Central memory CD4-positive, alpha-beta T cell (primary cell): ENCODE measurements at places on chromosomes 16 and 17.
A peak's percentile ranks its signal among the peaks of the same experiment; 100 is the strongest.

DNA sequence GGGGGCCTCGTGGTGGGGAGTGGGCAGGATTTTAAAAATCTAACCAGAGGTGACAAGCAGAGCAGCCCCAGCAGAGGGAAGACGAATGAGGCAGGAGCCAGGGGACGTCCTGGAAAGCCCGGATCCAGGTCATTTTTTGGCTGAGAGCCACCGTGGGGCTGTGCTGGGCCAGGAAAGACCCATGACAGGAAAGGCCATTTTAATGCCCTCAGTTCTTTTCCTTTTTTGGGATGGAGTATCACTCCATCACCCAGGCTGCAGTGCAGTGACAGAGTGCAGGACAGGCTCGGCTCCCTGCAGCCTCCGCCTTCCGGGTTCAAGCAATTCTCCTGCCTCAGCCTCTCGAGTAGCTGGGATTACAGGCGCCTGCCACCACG, 30.5 kb upstream of the JPH3 start:
- no peak for DNase-seq

- no peak for DNase-seq
Measured at GRCh38 chr16:3674513-3675295, 20.2 kb downstream of the DNASE1 start.

DNA sequence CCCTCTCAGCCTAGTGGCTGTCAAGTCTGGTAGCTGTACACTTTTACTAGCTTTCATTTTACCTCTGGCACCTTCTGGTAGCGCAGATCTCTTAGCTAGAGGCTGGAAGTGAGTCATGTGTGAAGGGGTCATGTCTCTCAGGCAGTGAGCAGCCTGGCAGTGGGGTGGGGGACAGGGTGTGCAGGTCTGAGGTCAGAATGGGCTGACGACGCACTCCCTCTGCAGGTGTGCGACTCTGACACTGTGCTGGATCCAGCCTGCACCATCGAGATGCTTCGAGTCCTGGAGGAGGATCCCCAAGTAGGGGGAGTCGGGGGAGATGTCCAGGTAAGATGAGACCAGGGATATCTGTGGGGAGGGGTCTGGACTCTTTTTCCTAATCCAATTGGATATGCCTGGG, 7.8 kb downstream of the HAS3 start:
- no peak for DNase-seq

GRCh38 chr17:32261417-32261736, 4.3 kb upstream of the RHBDL3 start:
- DNase-seq = no peak

DNA sequence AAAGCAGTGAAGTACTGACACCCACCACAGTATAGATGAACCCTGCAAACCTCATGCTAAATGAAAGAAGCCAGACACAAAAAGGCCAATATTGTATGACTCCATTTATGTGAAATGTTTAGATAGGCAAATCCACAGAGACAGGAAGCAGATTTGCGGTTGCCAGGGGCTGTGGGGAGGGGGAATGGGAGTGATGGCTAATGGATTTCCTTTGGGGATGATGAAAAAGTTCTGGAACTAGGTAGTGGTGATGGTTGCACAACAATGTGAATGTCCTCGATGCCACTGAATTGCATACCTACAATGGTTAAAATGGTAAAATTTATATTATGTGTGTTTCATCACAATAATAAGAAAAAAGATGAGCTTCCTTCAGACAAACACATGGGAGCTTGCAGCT, 28.4 kb upstream of the WFIKKN2 start:
- DNase-seq = no peak

GRCh38 chr16:82755570-82756282, 129.0 kb downstream of the CDH13 start:
- DNase-seq = no peak

- no peak for DNase-seq
Measured at GRCh38 chr16:77049577-77049976, 141.4 kb upstream of the MON1B start.

DNA sequence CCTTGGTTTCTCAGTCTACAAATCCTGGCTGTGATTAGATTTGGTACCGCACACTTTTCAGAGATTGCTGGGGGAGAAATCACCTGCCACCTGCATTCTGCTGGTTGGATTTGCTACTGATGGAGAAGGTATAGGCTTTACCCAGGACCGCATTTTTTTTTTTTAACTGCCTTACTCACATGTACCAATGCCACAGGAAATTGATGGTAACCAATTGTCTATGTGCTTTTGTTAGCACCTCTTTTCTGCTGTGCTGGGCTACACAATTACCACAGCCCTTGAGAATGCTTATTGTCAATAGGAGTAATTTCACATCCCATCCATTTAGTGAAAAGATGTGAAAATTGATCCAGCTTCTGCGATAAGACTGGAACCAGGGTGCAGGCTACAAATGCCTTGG, 74.4 kb upstream of the TANC2 start:
- DNase-seq = no peak

- no peak for DNase-seq
Measured at GRCh38 chr17:70158591-70158990, 10.7 kb upstream of the KCNJ2 start.

GRCh38 chr17:39243155-39243554, 17.4 kb upstream of the STAC2 start:
- no peak for DNase-seq

DNA sequence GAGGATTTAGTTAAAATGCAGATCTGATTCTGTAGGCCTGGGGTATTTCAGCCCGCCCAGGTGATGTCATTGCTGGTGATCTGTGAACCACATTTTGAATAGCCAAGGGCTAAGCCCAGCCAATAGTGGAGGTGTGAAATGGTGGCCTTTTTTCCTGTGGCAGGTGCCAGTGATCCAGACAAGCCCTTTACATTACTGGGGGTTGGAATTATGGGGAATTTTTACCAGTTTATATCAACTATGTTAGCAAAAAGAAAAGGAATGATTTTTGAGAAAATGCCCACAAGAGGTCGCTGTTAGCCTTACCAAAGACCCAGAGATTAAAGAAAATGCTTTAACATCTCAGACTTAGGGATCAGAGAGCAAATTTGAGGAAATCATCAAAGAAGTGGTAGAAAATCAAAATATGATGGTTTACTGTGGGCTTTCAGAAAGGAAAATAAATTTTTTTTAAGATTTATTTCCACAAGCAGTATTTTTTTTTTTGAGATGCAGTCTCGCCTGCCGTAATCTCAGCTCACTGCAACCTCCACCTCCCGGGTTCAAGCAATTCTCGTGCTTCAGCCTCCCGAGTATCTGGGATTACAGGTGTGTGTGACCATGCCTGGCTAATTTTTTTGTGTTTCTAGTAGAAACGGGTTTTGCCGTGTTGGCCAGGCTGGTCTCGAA, 3.9 kb downstream of the VPS35L start:
- peak; percentile 35 for DNase-seq

DNA sequence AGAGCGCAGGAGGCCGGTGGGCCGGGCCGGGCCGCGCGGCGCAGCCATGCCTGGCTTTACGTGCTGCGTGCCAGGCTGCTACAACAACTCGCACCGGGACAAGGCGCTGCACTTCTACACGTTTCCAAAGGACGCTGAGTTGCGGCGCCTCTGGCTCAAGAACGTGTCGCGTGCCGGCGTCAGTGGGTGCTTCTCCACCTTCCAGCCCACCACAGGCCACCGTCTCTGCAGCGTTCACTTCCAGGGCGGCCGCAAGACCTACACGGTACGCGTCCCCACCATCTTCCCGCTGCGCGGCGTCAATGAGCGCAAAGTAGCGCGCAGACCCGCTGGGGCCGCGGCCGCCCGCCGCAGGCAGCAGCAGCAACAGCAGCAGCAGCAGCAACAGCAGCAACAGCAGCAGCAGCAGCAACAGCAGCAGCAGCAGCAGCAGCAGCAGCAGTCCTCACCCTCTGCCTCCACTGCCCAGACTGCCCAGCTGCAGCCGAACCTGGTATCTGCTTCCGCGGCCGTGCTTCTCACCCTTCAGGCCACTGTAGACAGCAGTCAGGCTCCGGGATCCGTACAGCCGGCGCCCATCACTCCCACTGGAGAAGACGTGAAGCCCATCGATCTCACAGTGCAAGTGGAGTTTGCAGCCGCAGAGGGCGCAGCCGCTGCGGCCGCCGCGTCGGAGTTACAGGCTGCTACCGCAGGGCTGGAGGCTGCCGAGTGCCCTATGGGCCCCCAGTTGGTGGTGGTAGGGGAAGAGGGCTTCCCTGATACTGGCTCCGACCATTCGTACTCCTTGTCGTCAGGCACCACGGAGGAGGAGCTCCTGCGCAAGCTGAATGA, 606 bp downstream of the THAP11 start:
- DNase-seq = peak; percentile 71

DNA sequence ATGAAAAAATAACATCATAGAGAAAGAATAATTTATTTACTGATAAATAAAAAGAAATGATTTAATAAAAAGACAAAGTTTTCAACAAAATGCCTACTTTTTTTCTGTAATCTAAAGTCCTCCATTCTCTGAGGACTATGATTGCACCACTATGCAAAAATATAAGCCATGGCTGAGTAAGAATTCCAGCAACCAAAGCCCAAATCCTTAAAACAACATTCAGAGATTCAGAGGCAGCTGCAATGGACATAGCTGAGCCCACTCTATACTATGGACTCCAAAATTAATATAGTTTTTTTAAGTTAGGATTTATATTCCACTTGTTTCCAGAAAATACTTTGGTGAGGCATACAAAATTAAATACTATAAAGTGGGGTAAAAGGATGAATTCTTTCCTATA, 169.5 kb upstream of the C17orf78 start:
- no peak for DNase-seq

DNA sequence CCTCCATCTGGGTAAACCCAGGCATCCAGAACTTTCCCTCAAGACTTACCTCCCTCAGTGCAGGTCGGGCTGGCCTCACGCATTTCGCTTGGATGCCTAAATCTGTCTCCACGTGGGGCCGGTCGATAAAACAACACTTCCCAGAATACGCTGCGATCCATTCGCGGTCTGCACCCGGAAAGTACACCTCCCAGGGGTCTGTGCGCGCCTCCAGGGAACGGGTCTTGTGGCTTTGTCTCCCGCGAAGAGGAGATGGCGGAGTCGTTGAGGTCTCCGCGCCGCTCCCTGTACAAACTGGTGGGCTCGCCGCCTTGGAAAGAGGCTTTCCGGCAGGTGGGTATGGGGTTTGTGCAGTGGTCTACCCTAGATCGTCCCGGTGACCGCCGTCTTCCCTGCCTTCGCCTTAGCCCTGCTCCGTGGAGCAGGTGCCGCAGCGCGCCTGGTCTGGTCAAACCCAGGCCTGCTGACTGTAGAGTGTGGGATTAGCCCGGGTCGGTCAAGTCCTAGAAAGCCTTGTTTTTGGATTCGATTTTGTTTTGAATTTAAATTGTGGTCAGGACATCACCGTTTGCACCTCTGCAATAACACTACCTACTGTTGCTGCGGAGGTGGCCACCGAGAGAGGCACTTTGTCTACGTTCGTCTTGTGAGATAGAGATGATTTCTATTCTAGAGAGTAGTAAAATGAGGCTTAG, at the start of gene RPAIN:
RPAIN (plus strand) TSS at position 224 of the 695 bp plus-strand sequence; CDS start at position 253, 29 bp downstream.
- peak; percentile 88 for DNase-seq

GRCh38 chr17:13743906-13744305, 142.2 kb upstream of the HS3ST3A1 start:
- no peak for DNase-seq

GRCh38 chr17:63102034-63102433, 136.0 kb downstream of the TANC2 start:
- no peak for DNase-seq

DNA sequence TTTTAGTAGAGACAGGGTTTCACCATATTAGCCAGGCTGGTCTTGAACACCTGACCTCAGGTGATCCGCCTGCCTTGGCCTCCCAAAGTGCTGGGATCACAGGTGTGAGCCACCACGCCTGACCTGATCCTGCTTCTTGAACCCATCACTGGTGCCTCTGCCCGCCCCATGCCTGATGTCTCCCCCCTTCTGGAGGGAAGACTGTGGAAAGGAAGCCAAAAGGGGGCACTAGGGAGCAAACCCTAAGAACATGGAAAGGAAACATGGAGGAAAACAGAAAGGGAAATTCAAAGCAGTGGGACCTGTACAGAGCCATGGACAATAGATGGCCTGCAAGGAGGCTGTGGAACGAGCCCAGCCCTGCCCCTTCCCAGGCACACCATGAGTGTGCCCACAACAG, 31.1 kb upstream of the FASN start:
- no peak for DNase-seq

- no peak for DNase-seq
Measured at GRCh38 chr17:66357037-66357436, 54.6 kb downstream of the PRKCA start.

DNA sequence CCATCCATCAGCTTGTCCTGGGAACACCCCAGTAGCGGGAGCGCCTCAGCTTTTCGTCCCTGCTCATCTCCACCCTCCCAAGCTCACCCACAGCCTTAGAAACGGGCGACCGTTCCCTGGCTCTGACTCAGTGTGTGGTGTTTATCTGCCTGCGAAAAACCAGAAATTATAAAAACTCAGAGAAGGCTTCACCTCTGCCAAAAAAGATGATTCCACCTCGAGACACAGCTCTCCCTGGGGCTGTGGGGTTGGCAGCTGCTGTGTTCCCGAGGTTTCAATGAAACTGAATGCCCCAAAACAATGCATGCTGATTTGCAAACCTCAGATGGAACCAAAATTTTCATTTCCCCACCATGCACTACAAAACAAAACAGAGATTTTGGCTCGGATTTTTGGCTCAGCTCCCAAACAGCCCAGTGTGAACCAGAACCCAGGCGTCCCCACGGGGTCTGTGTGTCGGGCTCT, 62.4 kb upstream of the MED9 start:
- no peak for DNase-seq

DNA sequence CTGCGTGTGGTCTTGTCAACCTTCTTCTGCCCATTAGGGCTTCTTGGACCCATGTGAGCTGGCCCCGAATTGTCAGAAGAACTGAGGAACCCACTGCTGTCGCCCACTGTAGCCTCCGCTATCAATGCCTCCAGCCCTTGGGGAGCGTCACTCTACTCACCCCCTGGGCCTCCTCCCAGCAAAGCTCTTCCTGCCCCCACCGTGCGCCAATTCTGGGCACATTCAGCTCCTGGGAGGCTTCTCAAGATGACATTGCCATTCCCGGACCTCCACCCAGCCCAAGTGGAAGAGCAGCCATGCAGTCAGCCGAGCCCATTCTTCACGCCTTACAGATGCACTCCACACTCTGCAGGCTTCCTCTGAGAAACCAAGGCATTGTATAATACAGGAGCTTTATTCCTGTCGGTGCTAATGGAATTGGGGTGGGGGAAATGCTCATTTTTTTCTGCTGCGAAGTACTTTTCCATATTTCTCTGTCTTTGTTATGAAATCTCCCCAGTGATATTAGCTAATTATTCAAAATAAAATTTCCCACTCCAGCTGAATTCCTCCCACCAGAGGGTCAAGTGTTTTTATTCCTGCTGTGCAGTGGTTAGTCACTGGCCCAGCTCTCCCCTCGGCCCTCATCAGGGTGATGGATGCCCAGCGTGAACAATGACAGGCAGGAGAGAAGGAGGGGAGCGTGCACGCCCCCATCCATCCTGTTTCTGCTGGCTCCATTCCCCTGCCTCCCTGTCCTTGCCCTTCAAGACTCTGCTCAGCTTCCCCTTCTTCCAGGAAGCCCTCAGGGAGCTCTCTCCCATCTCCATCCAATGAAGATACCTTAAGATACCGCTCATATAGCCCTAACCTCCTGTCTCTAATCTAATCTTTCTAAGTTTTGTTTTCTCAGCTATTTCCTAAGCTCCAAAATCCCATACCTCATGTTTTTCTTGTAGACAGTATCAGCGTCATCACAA, 87.7 kb downstream of the C16orf95 start:
- no peak for DNase-seq
